Activated CD4-positive, alpha-beta T cell treated with anti-CD3 and anti-CD28 coated beads, Interleukin-10, Interleukin-2, amounts not matched to agents 100 ng/mL and 50 ng/mL, durations not matched to agents 16 hours and 8 hours (primary cell): ENCODE measurements at places on chromosomes 2 and 18.
A peak's percentile ranks its signal among the peaks of the same experiment; 100 is the strongest.

DNA sequence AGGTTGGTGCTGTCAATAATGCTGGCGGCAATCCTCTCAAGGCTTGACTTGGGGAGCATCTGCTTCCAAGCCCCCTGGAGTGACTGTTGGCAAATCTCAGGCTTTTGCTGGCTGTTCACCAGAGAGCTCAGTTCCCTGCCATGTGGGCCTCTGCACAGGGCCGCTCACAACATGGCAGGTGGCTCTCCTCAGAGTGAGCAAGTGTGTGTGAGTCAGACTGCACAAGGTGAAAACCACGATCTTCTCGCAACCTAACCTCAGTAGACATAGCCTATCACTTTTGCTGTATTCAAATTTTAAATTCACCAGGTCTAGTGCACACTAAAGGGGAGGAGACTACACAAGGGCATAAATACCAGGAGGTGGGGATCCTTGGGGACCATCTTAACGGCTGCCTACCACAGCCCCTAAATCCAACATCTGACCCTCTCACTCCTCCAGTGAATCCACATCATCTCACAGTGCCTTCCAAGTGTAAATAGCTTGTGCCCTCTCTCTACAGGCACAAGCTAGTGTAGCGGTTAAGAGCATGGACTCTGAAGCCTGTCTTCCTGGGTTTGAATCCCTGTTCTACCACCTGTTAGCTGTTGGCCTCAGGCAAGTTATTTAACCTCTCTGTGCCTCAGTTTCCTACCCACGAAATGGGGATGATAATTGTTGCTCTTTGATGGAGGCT is 187.7 kb upstream of the CXCR4 start:
- DNase-seq = peak; percentile 83

DNA sequence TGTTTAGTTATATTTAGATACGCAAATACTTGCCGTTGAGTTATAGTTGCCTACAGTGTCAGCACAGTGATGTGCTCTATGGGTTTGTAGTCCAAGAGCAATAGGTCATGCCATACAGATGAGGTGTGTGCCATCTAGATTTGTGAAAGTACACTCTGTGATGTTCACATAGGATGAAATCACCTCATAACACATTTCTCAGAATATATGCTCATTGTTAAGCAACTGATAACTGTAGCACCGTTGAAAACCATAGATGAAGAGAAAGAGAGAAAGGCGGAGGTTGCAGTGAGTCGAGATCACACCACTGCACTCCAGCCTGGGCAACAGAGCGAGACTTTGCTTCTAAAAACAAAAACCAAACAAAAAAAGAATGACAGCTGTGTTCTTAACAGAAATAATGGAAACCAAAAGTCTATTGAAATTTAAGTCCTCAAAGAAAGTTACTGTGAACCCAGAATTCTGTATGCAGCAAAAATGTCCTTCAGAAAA is 9.5 kb downstream of the DGKD start:
- no peak for DNase-seq

DNA sequence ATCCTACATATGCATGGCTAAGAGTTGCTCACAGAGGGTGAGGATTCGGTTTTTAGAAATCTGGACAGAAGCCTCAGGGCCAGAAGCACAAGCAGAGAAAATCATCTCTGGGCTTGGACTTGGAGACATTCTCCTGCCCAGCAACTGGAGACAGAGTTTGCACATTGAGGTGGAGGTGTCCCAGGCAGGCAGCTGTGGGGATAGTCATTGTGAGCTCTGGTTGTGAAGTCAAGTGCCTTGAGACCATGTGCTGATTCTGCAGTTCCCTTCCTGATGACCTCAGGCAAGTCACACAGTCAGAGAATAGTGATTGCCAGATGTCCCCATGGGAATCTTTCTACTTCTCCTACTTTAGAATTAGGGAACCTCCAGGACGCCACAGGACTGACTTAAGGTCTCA is 108.4 kb upstream of the LDAH start:
- DNase-seq = no peak

GRCh38 chr2:10342245-10342951 is 39.7 kb downstream of the HPCAL1 start:
- no peak for DNase-seq

DNA sequence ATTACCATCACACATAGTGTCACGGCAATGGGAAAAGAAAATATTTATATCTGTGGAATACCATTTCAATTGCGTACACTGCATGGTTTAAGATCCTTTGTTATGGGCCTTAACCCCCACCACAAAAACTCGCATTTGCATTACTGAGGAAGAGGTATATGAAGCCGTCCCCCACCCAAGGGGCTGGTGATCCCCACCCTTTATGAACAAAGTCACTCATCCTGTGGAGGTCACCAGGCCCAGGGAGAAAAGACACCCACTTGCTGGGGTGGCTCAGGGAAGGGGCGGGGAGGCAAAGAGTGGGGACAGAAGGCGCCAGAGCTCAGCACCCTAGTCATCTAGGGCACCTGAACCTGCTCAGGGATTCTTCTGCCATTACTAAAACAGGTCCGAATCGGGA is 133.8 kb downstream of the ZNF516 start:
- DNase-seq = no peak
